Skin of body (tissue), 3 donors: ENCODE measurements at places on chromosomes 16 and 17. TPM values are rescaled to one million over a fixed set of nuclear protein-coding genes. Genes with fewer than 3 reads are reported as not detected.

The RTN4RL1 gene
- total RNA-seq, result 3.0 TPM

The OR4D1 gene
- total RNA-seq, result not detected

The AOC2 gene
- 0.79 TPM for total RNA-seq

The KRT33A gene
- total RNA-seq, result 22.0 TPM

The ST6GALNAC2 gene
- total RNA-seq, result 28.0 TPM

The CMTM1 gene
- total RNA-seq, result 2.0 TPM

- no peak for DNase-seq
Measured at GRCh38 chr16:74626741-74627416, 20.0 kb upstream of the GLG1 start.

GRCh38 chr16:29962344-29962994 is 590 bp downstream of the TMEM219 start:
- peak; percentile 26 for DNase-seq

GRCh38 chr17:61321344-61321743 is 78.3 kb upstream of the TBX2 start:
- no peak for DNase-seq

DNA sequence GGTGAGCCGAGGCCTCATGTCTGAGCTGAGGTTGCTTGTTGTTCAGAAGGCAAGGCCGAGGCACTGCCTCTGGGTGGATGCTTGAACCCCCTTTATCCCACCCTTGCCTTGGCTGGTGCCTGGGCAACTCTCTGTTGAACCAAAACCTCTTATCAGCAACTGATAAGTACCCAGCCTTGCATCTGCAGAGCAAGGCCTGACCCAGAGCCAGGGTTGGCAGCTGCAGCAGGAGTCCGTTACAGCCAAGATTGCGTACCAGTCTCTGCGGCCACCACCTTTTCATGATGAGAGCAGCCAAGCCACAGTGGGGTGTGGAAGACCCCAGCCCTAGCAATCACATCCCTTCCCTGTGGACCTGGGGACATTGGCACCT is 118.3 kb downstream of the RAB11FIP4 start:
- no peak for DNase-seq

- no peak for DNase-seq
Measured at GRCh38 chr17:47684025-47684424, 9.9 kb upstream of the TBKBP1 start.

GRCh38 chr17:2057760-2058585 is 3.1 kb downstream of the HIC1 start:
- DNase-seq, result no peak

DNA sequence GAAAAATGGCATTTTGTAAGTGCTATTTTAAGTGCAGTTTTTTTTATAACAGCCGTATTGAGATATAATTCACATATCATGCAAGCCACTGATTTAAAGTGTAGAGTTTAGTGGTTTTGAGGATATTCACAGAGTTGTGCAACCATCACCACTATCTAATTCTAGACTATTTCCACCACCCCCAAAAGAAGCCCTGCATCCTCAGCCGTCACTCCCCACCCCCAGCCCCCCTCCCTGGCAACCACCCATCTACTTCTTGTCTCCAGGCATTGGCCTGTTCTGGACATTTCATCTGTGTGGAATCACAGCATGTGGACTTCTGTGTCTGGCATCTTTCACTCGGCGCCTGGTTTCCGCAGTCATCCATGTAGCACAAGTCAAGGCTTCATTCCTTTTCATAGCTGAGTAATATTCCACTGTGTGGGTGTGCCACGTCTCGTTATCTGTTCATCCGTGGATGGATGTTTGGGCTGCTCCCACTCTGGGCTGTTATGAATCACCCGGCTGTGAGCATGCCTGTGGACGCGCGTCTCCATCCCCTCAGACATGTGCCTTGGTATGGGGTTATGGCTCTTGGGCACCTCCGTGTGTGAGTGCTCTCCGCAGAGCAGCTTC is 138.4 kb upstream of the CIBAR2 start:
- no peak for DNase-seq

DNA sequence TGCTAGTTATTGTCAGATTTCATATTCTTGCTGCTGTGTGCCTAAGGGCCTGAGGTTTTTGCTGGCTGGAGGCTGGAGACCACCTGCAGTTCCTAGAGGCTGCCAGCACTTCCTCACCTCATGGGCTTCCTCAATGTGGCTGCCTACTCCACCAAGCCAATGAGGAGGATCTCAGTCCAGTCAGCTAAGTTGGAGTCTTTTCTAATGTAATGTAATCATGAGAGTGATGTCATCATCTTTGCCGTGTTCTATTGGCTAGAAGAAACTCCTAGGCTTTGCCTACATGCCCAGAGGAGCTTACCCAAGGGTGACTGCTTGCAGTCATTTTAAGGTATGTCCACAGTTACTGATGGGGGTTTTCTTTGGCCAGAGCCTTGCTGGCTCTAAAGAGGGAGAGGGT is 53.0 kb downstream of the SOCS3 start:
- no peak for DNase-seq
